ENCODE measurements at places on chromosomes 4 and X.

DNA sequence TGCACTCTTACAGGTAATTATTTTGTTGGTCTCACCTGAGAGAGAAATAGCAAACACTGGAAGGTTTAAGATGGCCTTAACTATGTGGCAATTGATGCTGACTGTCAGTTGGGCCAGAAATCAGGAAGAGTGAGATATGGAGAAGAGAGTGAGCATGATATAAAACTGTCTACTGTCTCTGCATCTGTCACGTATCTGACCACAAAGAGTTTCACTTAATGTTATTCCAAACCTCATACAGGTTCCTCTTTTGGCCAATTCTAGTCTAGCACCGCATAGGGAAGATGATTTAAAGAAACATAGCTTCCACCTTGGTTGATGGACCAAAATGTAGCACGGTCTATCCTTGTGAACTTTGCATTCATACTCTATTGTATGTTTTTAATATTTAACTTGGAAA, 381.0 kb upstream of the BOD1L1 start:
- no peak for DNase-seq

GRCh38 chrX:2538031-2538757, 37.4 kb upstream of the DHRSX start:
- DNase-seq, result no peak

GRCh38 chrX:123464709-123465108, 268.1 kb downstream of the THOC2 start:
- DNase-seq, result no peak

DNA sequence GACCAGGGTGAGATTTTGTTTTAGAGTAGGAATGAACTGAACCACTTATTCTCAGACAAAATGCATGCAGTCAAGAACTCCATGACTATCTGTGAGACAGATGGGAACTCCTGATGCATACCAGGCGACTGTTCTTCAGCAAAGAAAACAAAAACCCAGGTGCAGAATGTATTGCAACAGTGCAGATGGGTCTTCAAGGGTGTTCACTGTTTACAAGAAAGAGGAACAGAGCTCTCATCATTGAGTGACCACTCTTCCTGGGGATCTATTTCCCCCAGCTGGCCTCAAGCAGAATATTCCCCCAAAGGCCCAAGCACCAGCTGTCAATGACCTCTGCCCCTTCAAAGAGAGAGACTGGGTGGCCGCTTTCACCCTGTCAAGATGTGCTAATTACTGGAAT, 39.7 kb upstream of the BMP3 start:
- DNase-seq, result no peak

GRCh38 chr4:185654311-185654710, 119.0 kb upstream of the PDLIM3 start:
- DNase-seq, result no peak

GRCh38 chr4:122992641-122993040, 70.2 kb upstream of the NUDT6 start:
- DNase-seq, result no peak

GRCh38 chr4:13327991-13328390, 156.1 kb downstream of the RAB28 start:
- no peak for DNase-seq

GRCh38 chr4:24236532-24236931, 346.7 kb upstream of the PPARGC1A start:
- no peak for DNase-seq

DNA sequence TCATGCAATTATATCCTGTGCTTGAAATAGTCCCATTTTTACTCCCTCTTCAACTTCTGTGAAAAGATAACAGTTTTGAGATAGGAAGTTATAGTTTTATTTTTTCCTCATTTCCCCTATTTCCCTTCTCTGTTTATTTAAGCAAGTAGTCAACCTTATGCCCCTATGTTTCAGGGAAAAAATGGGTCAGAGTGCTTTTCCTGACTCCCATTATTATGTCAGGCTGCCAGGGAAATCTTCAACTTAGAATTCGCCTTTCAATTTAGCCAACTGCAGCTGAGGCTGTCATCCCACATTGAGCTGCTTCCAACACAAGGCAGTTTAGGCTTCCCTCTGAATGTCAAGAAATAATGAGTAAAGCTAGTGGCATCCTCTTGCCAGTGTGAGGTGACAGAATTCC, 42.3 kb downstream of the NXT2 start:
- no peak for DNase-seq

DNA sequence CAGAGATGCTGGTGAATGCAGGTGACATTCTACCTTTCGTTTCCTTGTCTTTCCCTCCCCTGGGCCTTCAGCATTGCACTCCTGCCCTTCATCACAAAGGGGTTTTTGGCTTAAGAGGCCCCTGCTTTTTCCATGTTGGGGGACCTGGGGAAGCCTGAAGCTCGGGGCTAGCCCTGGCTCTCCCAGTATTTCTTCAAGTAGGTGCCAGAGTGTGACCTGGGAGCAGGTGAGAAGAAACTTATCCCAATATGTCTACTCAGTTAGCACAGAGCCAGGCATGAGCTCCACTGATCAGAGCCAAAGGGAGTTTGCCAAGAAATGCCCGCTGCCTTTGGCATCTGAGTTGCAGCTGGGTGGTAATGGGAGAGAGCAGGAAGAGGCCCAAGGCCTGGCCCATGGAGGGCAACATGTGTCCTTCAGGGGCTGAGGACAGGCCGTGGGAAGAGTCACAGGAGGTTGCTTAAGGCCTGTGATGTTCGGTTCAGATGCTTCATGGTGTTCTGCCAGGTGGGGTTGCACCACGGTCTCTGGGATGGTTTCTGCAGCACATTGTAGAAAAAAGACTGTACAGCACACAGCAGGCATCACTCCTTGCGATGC, 7.6 kb downstream of the PRRG3 start:
- no peak for DNase-seq

DNA sequence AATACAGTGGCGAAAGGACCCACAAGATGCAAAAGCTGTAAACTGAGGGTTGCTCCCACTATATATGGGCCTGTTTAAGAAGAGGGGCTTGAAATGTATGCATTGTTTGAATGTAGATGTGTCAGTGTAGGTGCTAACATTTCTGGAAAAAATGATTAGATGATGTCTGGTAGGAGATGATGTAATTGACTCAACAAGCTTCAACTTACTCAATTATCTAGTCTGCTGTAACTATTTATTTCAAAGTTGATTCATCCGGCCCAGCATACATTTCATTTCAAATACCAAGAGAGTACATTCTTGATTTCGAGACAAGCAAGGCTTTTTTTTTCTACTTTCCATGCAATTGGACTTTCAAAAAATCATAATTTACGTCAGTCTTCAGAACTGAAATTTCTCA, 9.3 kb upstream of the ENAM start:
- DNase-seq, result no peak

DNA sequence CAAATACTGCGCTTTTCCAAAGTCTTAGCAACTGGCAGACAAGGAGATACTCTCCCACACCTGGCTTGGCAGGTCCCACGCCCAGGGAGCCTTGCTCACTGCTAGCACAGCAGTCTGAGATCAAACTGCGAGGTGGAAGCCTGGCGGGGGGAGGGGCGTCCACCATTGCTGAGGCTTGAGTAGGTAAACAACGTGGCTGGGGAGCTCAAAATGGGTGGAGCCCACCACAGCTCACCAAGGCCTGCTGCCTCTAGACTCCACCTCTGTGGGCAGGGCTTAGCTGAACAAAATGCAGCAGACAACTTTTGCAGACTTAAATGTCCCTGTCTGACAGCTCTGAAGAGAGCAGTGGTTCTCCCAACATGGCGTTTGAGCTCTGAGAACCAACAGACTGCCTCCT, 23.0 kb upstream of the NFKB1 start:
- no peak for DNase-seq

DNA sequence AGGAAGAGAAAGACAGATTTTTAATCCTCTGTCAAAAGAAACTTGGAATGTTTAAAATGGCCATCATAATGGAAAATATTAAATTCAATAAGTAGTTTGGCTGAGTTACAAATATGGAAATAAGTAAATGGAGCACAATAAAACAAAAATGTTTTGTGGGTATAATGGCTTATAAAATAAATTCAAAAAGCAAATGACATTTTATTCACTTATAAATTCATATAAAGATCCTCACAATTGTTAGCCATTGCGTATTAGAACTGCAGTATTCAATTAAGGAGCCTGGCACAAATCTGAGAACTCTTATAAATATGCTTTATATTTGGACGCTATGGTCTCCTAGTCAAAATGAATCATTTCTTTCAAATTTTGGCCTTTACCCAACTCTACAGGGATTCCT, 339.0 kb upstream of the PABPC4L start:
- DNase-seq, result no peak

DNA sequence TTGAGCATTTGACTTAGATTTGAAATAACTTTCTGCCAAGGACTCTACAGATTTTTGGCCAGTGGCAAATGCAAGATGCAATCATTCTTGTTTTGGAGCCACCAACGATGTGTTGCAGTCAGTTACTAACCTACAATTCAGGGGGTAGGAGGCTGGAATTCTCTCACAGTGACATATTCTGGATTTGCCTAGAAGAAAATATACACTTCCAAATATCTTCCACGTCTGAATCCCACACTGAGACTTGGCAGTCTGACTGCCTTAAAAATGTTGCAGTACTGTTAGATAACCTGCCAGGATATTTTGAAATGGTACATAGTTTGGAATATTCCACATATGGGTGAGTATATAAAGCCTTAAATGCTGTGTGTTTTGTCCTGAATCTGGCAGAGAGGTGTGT, 27.6 kb upstream of the AGTR2 start:
- DNase-seq, result no peak

GRCh38 chr4:125992891-125993290, 678.1 kb downstream of the FAT4 start:
- DNase-seq, result no peak

DNA sequence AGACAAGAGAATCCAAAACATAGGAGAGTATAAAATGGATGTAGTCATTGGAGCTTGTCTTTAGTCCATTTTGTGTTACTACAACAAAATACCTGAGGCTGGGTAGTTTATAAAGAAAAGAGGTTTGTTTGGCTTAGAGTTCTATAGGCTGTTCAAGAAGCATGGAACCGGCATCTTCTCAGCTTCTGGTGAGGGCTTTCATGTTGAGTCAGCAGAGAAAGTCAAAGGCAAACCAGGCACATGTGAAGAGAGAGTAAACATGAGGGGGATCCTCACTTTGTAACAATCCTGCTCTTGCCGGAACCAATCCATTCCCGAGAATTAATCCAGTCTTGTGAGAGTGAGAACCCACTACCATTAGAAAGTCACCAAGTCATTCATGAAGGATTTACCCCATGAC, 8.1 kb upstream of the HCCS start:
- DNase-seq, result no peak

DNA sequence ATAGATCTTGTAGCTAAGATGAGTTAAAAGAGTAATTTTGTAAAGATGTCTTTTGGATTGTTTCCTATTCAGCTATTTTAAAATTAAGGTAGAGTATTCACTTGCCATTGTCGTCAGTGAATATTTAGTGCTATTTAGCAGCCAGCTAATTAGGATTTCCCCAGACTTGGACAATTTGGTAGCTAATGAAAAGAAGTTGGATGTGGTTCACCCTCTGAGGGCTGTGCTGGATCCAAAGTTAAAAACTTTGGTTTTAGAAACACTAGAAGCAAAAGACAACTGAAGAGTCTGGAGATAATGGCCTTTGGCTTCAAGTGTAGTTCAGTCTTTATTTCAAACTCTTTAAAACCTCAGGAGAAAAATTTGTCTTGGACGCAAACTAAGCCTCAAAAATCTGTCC, 41.3 kb downstream of the ATG4A start:
- no peak for DNase-seq

DNA sequence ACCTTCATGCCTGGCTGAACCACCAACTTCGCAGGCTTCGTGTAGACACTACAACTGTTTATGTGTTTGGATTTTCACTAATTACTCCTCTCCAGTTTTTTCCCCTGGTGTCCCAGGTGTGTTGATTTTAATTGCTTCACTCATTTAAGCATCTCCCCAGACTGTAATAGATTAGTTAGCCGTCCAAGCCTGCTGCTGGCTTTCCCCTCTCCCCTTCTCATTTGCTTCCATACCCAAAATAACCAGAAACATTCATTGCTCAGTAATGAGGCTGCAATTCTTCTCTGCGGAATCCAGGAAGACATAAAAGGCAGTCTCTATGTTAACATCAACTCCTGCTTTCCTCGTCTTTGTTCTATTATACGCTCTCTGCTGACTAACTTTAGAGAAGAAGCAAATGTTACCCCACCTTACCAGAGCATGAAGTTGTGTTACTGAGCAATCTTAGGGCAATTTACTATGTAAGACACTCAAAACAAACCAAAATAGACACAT, 37.9 kb upstream of the SCRG1 start:
- DNase-seq, result no peak

GRCh38 chr4:45317276-45317675, 590.9 kb upstream of the GNPDA2 start:
- no peak for DNase-seq

DNA sequence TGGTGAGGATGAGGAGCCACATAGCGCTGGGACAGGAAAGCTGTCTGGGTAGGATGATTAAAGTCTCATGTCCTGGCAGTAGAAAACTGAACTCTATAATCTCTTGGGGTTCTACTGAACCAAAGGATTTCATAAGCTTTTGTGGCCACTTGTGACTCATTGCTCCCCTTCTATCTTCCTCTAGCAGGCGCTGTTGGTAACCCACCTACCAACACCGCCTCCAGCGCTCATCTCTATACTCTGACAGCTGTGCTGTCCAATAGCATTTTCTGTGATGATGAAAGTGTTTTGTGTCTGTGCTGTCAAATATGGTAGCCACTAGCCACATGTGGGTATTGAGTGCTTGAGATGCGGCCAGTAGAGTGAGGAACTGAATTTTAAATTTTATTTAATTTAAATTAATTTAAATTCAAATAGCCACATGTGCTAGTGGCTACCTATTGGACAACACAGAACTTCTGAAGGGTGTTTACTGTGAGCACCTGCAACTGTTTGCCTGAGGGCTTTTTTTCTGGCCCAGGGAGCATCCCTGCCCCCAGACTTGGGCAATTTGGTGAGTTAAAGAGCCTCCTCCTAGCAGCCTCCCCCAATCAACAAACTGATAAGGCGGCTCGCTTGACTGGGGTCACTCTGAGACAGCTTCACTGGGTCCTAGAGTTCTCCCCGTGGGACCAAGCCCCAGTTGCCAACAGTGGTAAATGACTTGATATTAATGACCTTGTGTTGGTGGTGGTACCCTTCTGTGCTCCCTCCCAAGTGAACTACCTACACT, 169.2 kb upstream of the ATP6AP2 start:
- no peak for DNase-seq

GRCh38 chr4:186553717-186554116, 1.6 kb downstream of the MTNR1A start:
- no peak for DNase-seq

DNA sequence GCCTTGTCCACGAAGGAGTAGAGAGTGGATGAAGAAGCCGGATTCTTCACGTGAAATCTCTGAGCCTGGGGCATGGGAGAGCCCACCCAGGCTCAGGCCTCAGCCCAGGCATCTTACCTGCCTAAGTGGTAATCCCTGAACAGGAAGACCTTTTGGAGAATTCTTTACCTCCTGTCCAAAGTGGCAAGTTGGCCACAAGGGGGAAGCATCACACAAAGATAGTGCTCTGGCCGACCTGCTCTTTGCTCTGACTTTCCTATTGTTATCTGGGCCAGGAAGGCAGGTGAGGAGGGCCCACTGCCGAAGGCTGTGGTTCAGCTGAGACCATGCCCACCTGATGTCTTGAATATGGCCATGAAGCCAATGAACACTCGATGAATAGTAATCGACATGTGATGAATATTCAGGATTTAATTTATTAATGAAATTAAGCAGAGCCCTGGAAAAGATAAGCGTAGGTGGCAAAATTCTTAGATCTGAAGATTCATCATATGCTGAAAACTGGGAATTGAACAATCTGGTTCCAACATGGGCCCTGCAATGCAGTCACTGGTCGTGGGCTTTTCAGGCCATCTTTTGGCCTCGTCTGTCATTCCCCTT, 93.8 kb downstream of the PDGFRA start:
- peak; percentile 48 for DNase-seq

GRCh38 chrX:68045008-68045577, 388.2 kb downstream of the OPHN1 start:
- no peak for DNase-seq

Measured in Jurkat, Clone E6-1 (cell line).